ENCODE measurements at places on chromosomes 4 and X.

DNA sequence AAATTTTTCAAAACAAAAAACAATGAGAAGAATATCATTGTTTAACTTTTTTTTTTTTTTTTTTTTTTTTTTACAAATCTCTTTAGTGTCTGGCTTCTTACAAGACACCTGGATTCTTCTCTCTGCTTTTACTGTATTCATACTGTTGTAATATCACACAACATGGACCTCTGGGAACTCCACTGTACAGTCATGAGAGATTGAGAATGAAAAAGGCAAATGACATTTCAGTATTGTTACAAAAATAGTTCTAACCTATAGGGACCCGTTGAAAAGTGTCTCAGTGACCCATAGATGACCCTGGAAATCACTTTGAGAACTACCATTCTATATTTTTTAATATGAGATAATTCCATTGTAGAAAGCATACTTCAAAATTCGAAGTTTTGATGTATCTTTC lies 124.4 kb downstream of the SLIT2 start:
- DNase-seq, result no peak

DNA sequence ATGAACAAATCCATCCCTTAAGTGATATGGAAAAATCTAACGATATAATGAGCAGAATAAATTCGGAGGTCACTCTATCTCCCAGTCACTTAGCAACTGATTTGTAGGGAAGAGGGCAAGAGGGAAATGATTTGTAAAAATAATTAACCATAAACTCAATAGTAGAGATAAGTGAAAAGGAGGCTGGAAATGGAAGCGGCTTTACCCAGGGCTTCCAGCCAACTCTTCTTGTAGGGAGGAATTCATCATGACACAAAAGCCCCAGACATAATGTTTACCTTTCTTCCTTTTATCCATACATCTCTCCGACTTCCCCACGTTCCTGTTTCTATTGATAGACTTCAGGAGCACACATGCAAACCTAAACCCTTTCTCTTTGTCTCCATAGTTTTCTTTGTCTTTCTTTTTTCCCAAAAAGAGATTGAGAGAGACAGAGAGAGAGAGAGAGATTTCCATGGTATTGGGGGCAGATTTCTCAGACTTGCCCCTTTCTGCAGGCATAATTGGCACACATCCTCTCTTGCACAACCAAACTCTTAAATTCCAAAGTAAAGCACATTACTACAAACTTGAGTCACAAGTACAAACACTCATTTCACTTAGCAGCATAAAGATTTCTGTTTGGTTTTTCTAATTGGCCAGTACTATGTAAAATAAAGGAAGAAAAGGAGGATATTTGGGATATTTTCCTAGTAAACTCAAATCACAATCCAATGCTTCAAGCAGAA lies 140.9 kb downstream of the MAPK10 start:
- peak; percentile 59 for DNase-seq

- DNase-seq, result no peak
These were observed 470.0 kb downstream of the GASK1B start for GRCh38 chr4:157702831-157703230.

- DNase-seq, result no peak
These were observed 116.7 kb upstream of the GLRA2 start for GRCh38 chrX:14412686-14413085.

GRCh38 chr4:81609844-81610243 lies 138.1 kb upstream of the RASGEF1B start:
- DNase-seq, result no peak

DNA sequence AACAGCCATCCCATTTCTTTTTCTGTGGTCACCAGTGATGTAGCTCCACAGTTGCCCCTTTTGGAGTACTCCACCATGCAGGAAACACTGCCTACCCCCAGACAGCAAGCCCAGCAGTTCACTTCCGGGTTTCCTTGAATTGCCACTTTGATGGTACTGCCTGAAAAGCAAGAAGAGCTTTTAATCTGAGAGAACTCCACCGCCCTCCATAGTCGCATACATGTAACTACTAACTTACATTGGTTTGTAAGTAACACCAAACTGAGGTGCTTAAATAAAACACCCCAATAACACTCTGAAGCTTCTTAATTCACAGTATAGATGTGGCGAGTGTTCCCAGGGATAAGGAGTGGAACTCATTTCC lies 53.6 kb upstream of the HPSE start:
- DNase-seq, result no peak

DNA sequence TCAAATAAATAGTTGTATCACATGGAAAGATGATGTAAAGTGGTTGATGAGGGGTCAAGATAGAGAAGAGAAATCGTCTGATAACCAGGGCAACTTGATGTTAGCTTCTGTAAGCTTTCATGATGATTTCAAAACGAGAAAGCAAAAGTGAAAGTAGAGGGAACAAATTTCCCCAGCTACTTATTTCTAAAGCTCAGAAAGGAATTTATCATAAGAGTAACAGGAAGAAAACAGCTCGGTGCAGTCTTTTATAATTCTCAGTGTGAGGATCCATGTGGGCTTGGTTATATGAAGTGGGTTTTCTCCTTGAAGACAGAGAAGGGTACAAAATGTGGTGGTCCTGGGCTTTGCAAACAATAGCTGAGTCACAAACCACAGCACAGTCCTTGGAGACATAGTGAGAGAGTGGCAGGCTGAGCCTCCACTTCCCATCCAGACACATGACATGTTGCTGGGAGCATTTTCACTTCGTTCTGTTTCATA lies 32.1 kb upstream of the GLRA2 start:
- no peak for DNase-seq

GRCh38 chr4:169311643-169312365 lies 41.0 kb upstream of the SH3RF1 start:
- peak; percentile 9 for DNase-seq

DNA sequence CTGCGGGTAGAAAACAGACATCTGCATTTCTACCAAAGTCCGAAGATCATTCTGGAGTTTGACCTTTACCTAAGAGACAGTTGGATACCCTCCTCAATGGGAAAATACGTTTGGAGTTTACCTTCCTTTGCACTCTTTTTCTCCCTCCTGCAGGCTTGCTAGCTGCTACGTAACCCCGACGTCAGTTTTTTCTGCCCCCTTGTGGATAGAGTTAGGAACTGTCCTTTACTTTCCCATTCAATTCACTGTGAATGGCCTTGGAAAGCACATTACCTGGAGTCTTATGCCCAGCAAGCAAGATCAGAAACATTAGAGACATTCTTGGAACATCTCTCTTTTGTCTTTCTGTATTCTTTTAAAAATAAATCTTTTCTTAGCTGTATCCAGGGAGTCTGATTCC lies 250.7 kb downstream of the NAP1L3 start:
- DNase-seq, result peak; percentile 13

DNA sequence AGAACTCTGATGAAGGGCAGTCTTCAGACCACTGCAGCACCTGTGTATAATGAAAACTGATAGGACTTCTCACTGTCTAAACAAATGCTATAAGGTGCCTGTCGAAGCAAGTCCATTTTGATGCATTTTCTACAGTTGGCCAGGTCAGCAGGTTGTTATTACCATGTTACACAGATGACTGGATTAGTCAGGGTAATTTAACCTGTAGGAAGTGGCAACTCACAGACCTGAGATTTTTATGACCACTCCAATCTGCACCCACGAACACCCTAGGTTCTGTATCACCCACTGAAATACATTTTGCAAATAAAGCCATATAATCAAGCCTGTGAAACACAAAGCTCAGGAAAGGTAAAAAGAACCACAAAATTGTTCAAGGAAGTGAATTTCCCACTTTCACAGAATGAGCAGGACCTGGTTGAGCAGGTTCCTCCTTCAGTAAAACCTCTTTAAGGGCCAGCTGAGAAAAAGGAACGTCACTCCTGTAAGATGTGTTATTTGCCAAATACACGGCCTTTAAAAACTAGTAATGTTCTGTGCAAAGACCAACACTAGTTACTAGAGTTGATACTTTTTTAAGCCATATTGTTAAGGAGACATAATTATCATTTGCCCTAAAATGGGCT lies 12.7 kb downstream of the MAML3 start:
- peak; percentile 82 for DNase-seq

GRCh38 chrX:24168807-24169206 lies 19.3 kb downstream of the ZFX start:
- DNase-seq, result no peak

DNA sequence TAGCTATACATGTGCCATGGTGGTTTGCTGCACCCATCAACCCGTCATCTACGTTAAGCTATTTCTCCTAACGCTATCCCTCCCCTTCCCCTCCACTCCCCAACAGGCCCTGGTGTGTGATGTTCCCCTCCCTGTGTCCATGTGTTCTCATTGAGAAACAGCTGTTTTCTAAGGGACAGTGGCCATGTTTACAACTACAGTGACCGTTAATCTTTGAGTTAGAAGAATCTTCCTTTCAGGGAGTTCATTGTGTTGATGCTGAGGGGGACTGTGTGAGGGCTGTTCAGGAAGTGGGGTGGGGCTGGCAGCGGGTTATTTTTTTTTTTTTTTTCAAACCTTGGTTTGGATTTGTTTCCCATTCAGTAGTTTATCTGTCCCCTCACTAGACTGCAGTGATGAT lies 179.9 kb downstream of the NHS start:
- DNase-seq, result no peak

DNA sequence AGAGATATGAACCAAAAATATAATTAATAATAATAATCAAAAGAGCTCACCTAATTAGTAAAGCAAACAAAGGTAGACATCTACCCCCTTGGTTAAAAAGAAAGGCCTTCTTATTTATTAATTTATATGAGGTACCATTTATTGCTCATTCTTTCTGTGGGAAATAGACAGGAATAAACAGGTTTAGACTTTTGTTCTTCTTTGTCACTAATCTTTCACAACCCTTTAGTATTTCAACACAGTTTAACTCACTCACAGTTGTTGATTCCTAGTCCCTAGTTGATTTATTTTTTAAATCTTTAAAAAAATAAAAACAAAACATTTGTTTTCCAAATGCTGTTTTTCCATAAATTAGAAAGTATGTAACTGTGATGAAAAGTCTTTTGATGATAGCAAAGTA lies 5.6 kb downstream of the PPARGC1A start:
- no peak for DNase-seq

GRCh38 chr4:25834411-25835107 lies 28.2 kb downstream of the SEL1L3 start:
- DNase-seq, result no peak

GRCh38 chrX:49163555-49164419 lies 1.2 kb downstream of the MAGIX start:
- DNase-seq, result peak; percentile 92

DNA sequence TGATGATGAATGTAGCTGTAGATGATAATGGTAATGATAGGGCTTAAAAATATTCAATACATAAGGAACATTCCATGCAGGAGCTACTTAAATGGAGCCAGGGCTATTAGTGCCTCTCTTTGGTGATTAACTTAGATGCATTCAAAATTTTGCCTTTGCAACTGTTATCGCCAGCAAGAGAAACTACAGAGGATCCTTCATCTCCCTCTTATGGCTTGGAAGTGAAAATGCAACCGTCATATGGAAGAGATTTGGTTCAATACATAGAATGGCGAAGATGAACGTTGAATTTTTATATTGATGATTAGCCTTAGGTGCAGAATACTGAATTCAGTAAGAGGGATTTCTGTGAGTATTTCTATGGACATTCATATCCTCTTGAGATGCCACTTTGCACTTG lies 134.5 kb upstream of the NLGN4X start:
- DNase-seq, result peak; percentile 27

- no peak for DNase-seq
These were observed 442.5 kb upstream of the LCORL start for GRCh38 chr4:18463987-18464559.

GRCh38 chr4:101708293-101709039 lies 82.1 kb upstream of the BANK1 start:
- DNase-seq, result no peak

Data from NCI-H1092 treated with DMSO at 0.1 percent for 48 hours (cell line).